ENCODE measurements at places on chromosomes 7 and 10.

- DNase-seq, result peak; percentile 2
Observed at GRCh38 chr7:76121044-76121443, 73.1 kb downstream of the MDH2 start.

DNA sequence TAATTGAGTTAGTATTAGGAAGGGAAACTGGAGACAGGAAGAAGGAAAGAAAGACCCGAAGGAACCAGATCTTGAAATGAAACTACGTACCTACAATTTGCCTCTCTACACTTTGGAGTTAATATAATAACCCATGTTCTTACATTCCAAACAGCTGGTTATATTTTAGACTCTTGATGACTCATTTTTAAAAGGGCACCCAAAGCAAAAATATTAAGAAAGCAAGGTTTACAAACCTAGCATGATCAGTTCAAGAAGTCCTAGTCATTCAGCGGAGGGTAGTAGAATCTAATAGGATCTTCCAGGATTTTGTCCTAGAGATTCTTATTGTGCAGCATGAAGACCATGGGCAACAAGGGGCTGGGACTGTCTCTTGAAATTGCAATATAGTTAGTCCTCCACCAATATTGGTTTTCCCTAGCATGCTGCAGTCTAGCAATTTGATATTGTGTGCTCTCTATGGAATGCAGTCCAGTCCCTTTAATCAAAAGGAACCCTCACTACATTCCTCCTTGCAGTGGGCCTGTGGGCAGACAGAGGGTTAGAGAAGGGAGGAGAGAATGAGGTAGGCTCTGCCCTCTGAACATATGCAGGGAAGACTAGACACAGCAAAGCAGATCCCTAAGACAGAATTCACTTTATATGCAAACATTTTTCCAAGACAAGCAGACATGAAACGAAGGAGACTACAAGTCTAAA, 230.3 kb downstream of the INHBA start:
- DNase-seq, result no peak

DNA sequence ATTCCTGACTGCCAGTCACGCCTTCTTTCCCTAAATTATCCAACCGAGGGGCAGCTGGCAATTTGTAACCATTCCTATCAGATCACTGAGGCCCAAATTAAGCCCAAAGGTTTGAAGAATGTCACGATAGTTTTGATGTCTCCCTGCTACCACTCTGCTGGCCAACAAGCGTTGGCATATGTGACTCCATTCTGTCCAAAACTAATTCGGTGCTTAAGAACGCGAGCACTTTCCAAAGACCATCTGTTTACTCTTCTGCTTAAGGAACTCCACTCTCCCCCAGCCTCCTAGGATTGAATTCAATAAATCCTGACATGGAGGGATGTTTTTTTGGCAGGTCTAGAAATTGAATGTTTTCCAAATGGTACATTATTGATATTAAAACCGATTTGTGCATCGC, 131.5 kb upstream of the CTBP2 start:
- no peak for DNase-seq

GRCh38 chr7:77238703-77239136, 39.1 kb upstream of the FGL2 start:
- peak; percentile 6 for DNase-seq

DNA sequence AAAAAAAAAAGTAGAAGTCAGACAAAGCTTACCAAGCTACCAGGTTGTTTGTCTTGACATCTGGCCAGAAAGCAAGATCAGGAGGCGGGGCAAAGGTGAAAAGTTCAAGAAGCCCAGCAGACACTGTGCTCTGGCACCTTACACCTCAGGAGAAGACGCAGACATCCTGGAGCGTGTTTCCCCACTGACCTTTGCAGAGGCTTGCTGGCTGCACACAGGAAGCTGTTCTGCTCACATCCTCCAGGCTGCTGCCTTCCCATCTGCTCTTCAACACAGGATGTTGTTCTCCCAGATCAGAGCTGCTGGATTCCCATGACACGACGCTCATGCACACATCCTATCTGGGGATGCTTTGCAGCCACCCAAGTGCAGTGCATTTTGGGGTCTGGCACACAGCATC, 174.4 kb upstream of the KIAA1217 start:
- no peak for DNase-seq

Measured in cardiac muscle cell (in vitro differentiated cells and primary cell).